ENCODE measurements at places on chromosomes 4 and X.
A peak's percentile ranks its signal among the peaks of the same experiment; 100 is the strongest.

- H3K4me3 ChIP-seq: no peak overlapping the region
- DNase-seq: no peak
- H3K27ac ChIP-seq: no peak overlapping the region
- no peaks in the 10 kb centered on the region for H3K4me1 ChIP-seq
These were observed 30.2 kb downstream of the ARSD start for GRCh38 chrX:2898846-2899512.

- no peak for DNase-seq
- H3K4me1 ChIP-seq: no peaks in the 10 kb centered on the region
- H3K36me3 ChIP-seq: no peaks in the 10 kb centered on the region
- H3K4me3 ChIP-seq: no peak overlapping the region
- no peaks in the 10 kb centered on the region for H3K27me3 ChIP-seq
These were observed 66.1 kb downstream of the KLHL4 start for GRCh38 chrX:87583679-87584078.

DNA sequence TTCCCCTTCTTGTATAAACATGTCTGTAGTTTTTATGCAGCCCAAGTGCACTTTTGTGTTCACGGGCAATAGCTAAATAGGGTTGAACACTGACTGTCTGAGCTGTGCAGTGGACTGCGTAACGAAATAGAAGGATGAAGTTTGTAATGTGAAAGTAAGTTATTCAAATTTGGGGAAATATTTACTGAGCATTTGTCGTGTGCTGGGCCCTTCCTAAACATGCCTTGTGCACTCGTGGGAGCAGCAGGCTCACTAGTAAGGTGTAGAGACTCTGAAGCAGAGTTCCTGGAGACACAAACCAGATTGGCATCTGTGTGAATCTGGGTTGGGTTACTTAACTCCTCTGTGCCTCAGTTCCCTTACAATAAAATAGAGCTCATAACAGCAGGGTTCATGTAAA, 51.7 kb upstream of the C1QTNF7 start:
- peak overlapping the region; percentile 16 for H3K27ac ChIP-seq
- no peak for DNase-seq
- H3K4me3 ChIP-seq: no peak overlapping the region
- no peaks in the 10 kb centered on the region for H3K36me3 ChIP-seq
- no peaks in the 10 kb centered on the region for H3K27me3 ChIP-seq

DNA sequence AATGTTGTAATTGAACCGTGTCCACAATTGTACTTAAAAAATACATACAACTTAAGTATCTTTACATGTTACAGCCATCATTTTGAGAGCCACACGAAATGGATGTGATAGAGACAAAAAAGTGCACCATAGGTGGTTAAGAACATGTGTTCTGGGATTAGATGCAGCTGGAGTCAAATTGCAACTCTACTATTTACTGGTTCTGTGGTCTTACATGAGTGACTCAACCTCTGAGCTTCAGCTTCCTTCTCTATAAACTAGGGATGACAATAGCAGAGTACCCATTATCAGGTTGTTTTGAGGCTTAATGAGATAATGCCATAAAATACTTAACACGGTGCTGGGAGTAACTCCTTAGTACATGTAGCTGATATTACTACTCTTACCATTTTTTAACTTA, 130.4 kb downstream of the IDS start:
- no peaks in the 10 kb centered on the region for H3K27me3 ChIP-seq
- H3K4me3 ChIP-seq: no peak overlapping the region
- H3K36me3 ChIP-seq: no peaks in the 10 kb centered on the region
- no peaks in the 10 kb centered on the region for H3K4me1 ChIP-seq

DNA sequence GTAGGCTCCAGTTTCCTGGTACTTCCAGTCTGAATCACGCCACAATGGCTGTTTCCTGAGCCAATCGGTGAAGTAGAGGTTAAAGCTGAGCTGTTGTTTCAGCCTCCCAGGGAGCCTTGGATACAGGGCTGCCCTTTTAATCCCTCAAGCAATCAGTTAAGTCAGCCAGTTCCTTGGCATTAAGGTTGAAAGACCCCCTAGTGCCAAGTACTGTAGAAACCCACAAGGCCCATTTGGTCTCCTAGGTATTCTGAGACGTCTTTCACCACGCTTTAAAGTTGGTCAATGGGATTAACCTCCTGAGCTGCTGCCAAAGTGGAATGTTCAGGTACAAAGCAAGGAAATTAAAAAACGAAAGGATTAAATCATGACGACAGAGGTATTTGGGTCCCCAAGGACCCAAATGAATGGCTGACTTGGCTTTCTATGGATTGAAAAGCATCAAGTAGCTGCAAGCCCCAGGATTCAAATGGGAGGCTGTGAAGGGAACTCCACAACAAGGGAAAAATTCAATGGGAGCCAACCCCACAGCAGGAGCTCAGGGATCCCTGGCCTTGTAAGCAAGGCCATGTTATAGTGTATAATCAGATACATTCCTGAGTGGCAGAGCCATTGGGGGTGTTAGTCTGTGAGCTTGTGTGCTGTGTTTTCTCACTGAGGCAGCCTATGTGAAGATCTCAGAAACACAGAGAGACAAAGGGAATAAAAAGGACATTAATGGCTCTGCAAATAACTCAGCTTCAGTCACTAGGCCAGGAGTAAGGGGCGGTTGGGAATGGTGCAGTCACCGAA, 86.0 kb downstream of the ATG4A start:
- no peaks in the 10 kb centered on the region for H3K4me1 ChIP-seq
- H3K4me3 ChIP-seq: no peak overlapping the region
- no peaks in the 10 kb centered on the region for H3K36me3 ChIP-seq

DNA sequence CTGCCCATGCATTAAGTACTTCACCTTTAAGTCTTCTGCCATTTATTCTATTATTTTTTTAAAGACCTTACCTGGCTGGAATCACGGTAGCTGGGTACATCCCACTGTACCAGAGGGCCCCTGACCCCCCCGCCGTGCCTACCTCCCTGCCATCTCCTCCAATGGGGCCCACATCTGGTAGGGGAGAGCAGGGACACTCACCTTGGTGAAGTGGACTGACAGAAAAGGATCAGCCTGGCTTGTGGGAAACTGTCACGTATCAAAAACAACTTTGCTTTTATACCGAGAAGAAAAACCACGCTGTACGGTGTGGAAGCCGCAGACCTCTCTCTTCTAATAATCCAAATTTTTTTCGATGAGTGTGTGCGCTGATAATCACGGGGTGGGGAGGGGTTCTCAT, at the start of gene FOXP3:
TSS of gene FOXP3 (minus strand) at position 251 of the 400 bp plus-strand sequence. CDS start 6,205 bp downstream, outside the sequence.
- H3K4me3 ChIP-seq: no peak within 1 kb of the TSS
- H3K27me3 ChIP-seq: no peaks in the 10 kb centered on the region
- DNase-seq: peak; percentile 3
- H3K4me1 ChIP-seq: peaks cover 3% of the 10 kb centered on the region

GRCh38 chr4:136392576-136392975, 1139.7 kb downstream of the PCDH18 start:
- H3K4me1 ChIP-seq: no peaks in the 10 kb centered on the region
- no peaks in the 10 kb centered on the region for H3K36me3 ChIP-seq
